Naive B cell (primary cell): ENCODE measurements at places on chromosomes 11 and 22.
A peak's percentile ranks its signal among the peaks of the same experiment; 100 is the strongest.

DNA sequence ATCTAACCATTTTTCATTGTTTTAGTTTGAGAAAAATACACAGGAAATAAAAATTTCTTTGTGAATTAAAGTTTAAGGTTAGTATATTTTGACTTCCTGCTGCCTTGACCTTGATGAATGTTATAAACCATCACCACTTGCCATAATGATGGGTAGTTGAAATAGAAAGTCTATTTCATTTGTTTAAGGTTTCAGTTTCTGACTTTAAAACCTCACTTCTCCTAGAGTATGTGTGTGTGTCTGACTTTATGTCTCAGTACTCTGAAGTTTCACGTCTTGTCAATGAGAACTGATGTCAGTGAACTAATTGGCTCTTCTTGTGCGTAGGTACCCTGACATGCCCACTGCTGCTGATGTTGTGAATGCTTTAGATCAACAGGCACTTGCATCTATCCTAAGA is 188.2 kb downstream of the METTL15 start:
- H3K36me3 ChIP-seq, result no peaks in the 10 kb centered on the region
- H3K27me3 ChIP-seq, result no peaks in the 10 kb centered on the region
- no peak overlapping the region for H3K4me3 ChIP-seq
- H3K4me1 ChIP-seq, result no peaks in the 10 kb centered on the region
- no peak for DNase-seq

DNA sequence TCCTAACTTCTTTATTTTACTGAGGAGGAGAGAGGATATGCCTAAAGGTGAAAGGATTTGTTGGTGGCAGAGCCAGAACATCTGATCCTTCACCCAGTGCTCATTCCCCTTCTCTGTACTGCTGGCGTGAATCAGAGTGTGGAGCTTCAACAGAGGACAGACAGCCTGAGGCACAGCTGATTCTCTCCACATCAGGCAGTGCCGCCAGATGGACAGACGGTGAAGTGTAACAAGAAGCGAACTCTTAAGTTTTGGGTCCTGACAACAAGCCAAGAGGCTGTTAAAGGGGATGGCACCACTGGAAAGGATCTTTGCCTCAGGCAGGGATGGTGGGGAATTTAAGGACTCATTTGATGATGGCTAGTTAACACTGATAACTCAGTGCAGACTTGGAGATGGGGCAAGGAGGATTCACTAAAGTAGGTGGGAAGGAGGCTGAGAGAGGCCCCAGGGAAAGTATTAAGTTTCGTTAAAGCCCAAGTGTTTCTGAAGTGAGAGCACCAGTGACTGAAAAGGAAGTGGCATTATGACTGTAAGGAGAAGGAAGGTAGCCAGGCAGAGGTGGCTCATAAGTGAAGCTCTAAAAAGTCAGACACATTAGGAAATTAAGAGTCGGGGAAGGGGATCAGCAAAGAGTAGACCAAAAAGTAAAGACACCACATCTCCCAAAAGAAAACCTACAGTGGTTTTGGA is 81.3 kb downstream of the CLPB start:
- DNase-seq, result no peak
- peaks cover 4% of the 10 kb centered on the region for H3K36me3 ChIP-seq
- no peak overlapping the region for H3K27ac ChIP-seq
- no peak overlapping the region for H3K4me3 ChIP-seq
- peaks cover 4% of the 10 kb centered on the region for H3K4me1 ChIP-seq
- H3K27me3 ChIP-seq, result no peaks in the 10 kb centered on the region

DNA sequence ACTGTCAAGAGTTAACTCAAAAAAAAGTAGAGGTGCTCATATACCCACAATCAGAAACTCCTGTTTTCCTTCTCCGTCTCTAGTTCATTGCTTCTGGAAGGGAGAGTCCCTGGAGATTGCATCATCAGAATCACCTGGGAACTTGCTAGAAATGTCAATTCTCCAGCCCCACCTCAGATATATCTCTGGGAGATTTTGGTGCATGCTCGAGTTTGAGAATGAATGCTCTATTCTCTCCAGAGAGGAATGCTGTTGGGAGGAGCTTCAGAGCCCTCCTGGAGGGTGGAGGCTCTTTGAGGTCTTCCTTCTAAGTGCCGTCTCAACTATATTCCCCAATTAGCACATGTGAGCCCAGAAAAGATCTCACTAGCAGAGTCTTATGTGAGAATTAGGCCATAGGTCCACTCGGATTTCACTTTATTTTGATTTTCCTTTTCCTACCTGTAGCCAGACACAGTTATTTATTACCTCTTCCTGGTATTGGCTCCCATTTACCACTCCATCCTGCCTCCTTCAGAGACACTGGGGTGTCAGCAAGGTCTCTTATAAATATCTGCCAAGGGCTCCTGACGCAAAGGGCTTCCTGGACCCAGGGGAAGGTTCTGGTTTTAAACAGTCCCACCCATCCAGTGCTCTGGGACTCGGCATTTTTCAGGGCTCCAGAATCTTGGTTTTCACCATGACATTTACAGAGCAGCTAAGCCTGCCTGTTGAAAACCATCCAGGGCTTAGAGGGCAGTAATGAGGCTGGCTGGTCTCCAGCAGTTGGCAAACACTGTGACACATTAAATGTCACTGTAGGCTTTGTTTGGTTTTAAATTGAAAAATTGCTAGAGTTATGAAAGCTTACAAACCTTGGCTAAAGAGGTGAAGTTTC is 136.2 kb downstream of the CD44 start:
- peaks cover 33% of the 10 kb centered on the region for H3K4me1 ChIP-seq
- DNase-seq, result no peak
- peaks cover 8% of the 10 kb centered on the region for H3K27me3 ChIP-seq
- H3K4me3 ChIP-seq, result no peak overlapping the region

DNA sequence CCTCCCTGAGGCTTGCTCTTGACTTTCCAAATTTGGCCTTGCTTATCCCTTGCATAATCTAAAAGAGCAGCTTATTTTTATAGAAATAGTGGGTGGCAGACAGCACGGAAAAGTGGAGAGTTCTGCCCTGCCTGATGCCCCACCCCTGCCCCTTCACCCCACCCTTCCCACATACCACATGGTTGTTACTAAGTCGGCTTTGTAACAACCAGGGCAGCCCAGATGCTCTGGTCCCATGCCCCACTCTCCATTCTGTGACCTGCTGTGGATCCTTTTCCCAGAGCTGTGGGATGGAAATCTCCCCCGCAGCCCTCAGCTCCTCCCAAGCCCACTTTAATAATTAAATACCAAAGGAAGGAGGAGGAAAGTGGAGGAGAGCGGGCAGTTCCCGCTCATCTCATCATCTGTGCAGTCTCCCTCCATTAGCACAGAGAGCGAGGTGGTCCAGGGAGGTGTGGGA is 10.9 kb downstream of the MRGPRF start:
- DNase-seq, result no peak
- H3K4me1 ChIP-seq, result no peaks in the 10 kb centered on the region
- H3K27me3 ChIP-seq, result peaks cover 20% of the 10 kb centered on the region
- no peaks in the 10 kb centered on the region for H3K36me3 ChIP-seq
- H3K4me3 ChIP-seq, result no peak overlapping the region
- H3K27ac ChIP-seq, result no peak overlapping the region

- no peaks in the 10 kb centered on the region for H3K4me1 ChIP-seq
- no peak overlapping the region for H3K4me3 ChIP-seq
- no peaks in the 10 kb centered on the region for H3K36me3 ChIP-seq
Observed at GRCh38 chr22:48267681-48268080, 1505.2 kb downstream of the TBC1D22A start.

- no peak overlapping the region for H3K27ac ChIP-seq
- DNase-seq, result no peak
- no peaks in the 10 kb centered on the region for H3K36me3 ChIP-seq
- H3K27me3 ChIP-seq, result peaks cover 8% of the 10 kb centered on the region
- no peak overlapping the region for H3K4me3 ChIP-seq
Observed at GRCh38 chr11:5362017-5362625, 10.8 kb downstream of the OR51B6 start.

- H3K4me3 ChIP-seq, result no peak overlapping the region
- no peak for DNase-seq
- H3K4me1 ChIP-seq, result peaks cover 30% of the 10 kb centered on the region
- H3K27ac ChIP-seq, result no peak overlapping the region
- no peaks in the 10 kb centered on the region for H3K36me3 ChIP-seq
- H3K27me3 ChIP-seq, result no peaks in the 10 kb centered on the region
Observed at GRCh38 chr11:2678396-2678795, 21.4 kb downstream of the KCNQ1OT1 start.

- no peak overlapping the region for H3K27ac ChIP-seq
- H3K4me1 ChIP-seq, result no peaks in the 10 kb centered on the region
- no peak overlapping the region for H3K4me3 ChIP-seq
- no peaks in the 10 kb centered on the region for H3K27me3 ChIP-seq
Observed at GRCh38 chr11:111336582-111337256, 38.4 kb downstream of the POU2AF3 start.

DNA sequence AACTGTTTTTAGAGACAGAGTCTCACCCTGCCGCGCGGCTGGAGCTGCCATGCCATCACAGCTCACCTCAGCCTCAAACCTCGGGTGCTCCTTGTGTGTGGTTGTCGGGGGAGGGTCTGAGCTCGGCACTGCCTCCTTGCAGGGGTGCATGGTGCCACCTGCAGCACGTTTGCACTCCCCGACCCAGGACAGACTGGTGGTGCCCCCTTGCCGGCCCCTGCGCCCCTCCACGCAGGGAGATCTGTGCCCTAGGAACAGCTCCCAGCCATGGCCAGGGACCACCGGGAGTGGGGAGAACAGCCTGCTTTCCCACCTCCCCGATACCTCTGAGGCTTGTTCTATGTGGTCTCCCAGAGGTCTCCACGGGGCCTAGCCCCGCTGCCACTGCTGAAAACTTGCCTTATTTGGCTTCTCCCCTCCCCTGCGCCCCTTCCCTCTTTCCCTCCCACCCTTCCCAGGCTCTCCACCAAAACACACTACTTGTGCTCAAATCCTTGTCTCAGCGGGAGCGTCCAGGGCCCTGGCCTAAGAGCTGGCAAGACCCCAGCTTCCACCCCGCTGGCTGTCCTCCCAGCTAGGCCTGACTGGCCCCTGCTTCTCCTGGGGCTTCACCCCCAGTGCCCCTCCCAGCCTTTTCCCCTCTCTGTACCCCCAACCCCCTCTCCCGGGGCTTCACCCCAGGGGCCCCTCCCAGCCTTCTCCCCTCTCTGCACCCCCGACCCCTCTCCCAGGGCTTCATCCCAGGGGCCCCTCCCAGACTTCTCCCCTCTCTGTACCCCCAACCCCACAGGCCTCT is 13.4 kb upstream of the TPCN2 start:
- H3K4me3 ChIP-seq, result no peak overlapping the region
- no peak for DNase-seq
- no peaks in the 10 kb centered on the region for H3K4me1 ChIP-seq
- peaks cover 46% of the 10 kb centered on the region for H3K27me3 ChIP-seq
- no peak overlapping the region for H3K27ac ChIP-seq

DNA sequence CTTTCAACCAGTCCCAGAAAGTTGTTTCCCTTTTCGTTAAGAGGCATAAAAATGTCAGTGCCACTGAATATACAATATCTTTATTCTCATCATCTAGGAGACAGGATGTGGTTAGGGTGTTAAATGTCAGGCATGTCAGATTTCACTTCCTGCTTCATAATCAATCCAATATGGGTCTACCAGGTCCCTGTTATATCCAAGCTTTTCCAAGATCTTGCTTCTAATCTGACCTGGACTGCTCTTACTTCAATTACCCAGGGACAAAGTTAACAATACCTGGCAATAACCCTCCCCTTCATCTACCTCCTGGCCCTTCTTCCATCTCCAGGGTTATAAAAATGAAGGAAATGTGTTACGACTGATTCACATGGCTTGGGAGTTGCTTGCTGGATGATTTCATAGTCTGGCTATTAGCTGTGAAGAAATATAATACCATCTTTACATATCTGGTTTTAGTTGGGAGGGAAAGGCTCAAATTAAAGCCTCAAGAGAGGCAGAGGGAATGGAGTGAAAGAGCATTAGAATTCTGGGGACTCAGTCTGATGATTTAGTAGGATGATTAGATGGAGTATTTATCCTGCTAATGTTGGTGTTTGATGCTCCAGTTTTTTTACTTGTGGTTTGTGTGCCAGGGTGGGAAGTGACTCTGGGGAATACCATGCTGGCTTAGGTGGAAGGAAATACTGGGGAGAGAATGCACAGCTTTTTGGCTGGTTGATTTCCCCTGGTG is 534.3 kb downstream of the ETS1 start:
- DNase-seq, result no peak
- peak overlapping the region; percentile 53 for H3K4me3 ChIP-seq
- H3K27me3 ChIP-seq, result no peaks in the 10 kb centered on the region
- H3K36me3 ChIP-seq, result no peaks in the 10 kb centered on the region
- H3K4me1 ChIP-seq, result peaks cover 26% of the 10 kb centered on the region

GRCh38 chr11:12051287-12051662 is 42.8 kb upstream of the DKK3 start:
- no peak overlapping the region for H3K27ac ChIP-seq
- no peaks in the 10 kb centered on the region for H3K27me3 ChIP-seq
- no peak for DNase-seq
- no peak overlapping the region for H3K4me3 ChIP-seq
- no peaks in the 10 kb centered on the region for H3K36me3 ChIP-seq
- no peaks in the 10 kb centered on the region for H3K4me1 ChIP-seq

DNA sequence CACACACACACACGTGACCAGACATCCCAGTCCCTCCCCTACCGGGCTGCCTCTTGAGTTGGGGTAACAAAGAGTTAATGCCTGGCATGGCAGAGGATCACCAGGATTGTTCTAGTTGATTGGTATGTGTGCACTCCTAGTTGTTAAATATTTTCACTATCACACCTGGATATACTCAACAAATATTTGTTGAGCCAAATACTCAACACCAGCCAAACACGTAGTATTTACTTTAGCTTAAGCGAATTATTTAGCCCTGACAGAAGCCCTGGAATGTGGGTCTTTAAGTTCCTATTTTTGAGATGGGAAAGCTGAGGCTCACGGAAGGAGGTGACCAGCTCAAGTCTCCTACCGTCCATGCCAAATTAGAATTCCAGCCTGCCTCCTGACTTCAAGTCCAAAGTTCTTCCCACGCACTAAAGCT is 10.5 kb downstream of the CD3E start:
- no peak overlapping the region for H3K27ac ChIP-seq
- H3K4me3 ChIP-seq, result no peak overlapping the region
- no peaks in the 10 kb centered on the region for H3K36me3 ChIP-seq
- peaks cover 38% of the 10 kb centered on the region for H3K4me1 ChIP-seq
- no peaks in the 10 kb centered on the region for H3K27me3 ChIP-seq
- DNase-seq, result no peak

DNA sequence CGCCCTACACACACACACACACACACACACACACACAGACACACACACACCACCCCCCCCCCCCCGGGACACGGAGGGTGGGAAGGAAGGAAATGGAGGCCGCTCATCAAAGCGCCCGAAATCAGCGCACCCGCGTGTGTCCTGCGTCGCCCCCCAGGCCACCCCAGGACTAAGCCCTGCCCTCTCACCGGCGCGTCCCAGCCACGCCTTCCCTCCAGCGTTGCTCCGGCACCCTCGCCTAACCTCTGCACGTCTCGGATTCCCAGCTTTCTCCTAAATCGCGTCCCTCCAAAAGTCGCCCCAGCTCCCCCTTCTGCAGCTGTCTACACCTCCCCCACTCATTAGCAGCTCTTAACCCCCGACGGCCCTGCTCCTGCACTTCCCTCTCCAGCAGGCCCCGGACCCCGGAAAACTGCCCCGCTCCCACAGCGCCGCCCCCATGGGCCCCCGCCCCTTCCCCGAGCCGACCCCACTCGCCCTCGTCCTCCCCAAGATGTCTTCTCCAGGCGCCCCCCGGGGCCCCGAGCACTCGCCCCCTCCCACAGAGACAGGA is 557 bp downstream of the PACSIN2 start:
- no peaks in the 10 kb centered on the region for H3K27me3 ChIP-seq
- peak overlapping the region; percentile 84 for H3K27ac ChIP-seq
- DNase-seq, result peak; percentile 27
- H3K4me1 ChIP-seq, result peaks cover 49% of the 10 kb centered on the region

GRCh38 chr11:66044757-66045156 is 4.2 kb downstream of the GAL3ST3 start:
- H3K36me3 ChIP-seq, result no peaks in the 10 kb centered on the region
- peak overlapping the region; percentile 65 for H3K27ac ChIP-seq
- no peak for DNase-seq

- peaks cover 9% of the 10 kb centered on the region for H3K27me3 ChIP-seq
- H3K4me1 ChIP-seq, result no peaks in the 10 kb centered on the region
- H3K27ac ChIP-seq, result no peak overlapping the region
- DNase-seq, result no peak
Observed at GRCh38 chr11:31995525-31996094, 95.3 kb upstream of the RCN1 start.
